ENCODE measurements at places on chromosomes 16 and 17.

DNA sequence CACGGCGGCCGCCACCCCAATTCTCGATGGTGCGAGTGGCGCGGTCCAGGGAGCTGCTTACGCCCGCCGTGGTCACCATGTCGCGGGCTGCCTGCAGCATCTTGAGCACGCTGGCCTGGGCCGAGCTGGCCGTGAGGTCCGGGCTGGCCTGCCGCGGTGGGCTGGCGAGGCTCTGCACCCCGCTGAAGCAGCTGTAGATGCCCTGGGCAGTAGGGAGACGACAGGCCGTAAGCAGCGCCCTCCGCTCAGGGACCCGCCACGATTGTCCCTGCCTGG is 16.4 kb downstream of the GRIN2C start:
- no peak for DNase-seq

DNA sequence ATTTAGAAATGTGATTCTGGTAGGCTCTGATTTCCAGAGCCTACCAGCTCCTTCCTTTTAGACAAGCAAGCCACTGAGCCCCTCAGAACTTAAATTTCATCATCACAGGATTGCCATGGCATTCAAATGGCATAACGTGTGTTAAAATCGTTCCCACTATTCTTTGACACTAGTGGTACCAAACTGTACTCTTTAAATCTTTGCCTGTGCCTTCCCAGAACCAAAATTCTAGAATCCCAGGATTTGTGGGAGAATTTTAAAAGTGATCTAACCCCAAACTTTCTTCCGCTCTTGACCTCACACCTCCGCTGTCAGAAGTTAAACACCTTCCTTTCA is 287 bp upstream of the INTS2 start:
- no peak for DNase-seq

DNA sequence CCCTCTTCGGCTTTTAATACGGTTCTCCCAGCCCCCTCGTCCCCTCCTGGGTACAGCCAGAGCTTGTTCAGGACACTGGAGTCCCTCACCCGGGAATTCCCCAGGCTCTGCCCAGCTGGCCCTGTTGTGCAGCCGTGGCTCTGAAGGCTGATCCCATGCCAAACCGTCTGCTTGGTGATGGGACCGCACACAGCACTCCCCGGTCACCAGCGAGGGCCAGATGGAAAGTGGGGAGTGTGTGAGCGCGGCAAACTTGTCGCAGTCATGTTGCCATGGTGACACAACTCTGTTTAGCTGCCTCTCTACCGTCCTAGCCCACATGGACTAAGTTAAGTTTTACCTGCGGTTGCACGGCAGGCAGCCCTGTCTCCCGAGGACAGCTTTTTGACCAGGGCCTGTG is 107.9 kb downstream of the RAP1GAP2 start:
- DNase-seq = no peak

DNA sequence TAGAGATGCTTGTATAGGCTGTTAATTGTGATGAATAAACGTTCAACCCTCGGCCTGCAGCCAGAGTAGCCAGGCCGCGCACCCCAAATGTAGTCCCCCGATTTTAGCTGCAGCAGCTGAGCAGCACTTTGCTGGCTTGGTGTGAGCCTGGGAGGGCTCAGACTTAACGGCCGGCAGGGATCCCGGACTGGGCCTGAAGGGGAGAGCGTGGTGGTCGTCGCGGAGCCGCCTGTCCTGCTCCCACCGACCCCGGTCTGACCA is 11.9 kb downstream of the ZNF629 start:
- DNase-seq = no peak

Data from hematopoietic multipotent progenitor cell treated with erythropoietin and hydrocortisone succinate and interleukin-3 and kit ligand, for 6 days (in vitro differentiated cells).